Left lung (tissue), 14 donors: ENCODE measurements at places on chromosomes 2 and 18.

GRCh38 chr2:148642891-148643416 lies 1.6 kb upstream of the EPC2 start:
- no peak for DNase-seq

- no peak for DNase-seq
Measured at GRCh38 chr2:215361211-215361875, 49.5 kb downstream of the ATIC start.

DNA sequence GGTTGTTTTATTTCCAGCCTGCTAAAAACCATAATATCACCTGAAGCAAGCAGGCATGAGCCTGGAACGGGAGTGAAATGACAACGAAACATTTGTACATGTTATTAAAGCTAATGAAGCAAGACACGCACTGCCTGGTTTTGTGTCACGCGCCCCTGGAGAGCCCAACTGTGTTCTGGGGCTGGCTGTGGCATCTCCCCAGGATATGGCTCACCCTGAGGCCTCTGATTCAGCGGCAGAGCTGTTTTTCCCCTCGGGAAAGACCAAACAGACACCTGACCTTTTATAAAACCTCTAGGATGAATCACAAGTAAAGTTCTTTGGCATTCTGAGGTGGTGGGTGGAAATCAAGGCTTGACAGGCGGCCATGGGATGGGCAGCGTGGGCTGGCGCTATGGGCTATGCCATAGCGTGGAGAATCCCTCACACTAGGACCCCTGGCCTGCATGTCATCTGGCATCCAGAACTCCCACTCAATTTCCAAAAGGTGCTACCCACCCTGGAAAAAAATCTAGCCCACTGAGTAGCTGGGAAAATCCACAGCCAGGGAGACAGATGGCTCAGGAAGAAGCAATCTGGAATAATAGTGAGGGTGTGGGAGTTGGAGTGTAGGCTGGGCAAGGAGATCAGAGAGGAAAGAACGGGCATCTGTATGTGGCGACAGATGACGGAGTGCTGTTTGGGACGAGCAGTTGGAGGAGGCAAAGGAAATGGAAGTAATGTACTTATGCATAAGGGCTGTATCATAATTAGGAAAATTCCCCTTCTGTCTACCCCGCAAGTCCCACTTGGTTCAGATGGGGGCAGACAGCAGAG lies 262.0 kb downstream of the AFF3 start:
- no peak for DNase-seq

DNA sequence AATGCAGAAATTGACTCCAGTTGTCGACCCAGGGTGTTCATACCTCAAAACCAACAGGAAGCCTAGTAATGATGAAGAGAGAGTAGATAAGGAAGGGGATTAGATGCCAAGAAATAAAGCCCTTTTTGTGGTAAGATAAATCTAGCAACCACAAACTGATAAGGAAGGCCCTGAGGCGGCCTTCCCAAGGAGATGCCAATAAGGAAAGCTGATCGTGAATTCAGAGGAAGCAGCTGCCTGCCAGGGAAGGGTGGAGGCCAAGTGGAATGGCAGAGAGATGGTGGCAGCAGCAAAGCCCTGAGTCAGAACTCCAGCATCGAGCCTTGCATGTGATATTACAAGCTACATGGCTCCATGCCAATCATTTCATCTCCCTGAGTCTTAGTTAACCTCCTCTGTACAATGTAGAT lies 126.3 kb downstream of the IRS1 start:
- peak; percentile 38 for DNase-seq

DNA sequence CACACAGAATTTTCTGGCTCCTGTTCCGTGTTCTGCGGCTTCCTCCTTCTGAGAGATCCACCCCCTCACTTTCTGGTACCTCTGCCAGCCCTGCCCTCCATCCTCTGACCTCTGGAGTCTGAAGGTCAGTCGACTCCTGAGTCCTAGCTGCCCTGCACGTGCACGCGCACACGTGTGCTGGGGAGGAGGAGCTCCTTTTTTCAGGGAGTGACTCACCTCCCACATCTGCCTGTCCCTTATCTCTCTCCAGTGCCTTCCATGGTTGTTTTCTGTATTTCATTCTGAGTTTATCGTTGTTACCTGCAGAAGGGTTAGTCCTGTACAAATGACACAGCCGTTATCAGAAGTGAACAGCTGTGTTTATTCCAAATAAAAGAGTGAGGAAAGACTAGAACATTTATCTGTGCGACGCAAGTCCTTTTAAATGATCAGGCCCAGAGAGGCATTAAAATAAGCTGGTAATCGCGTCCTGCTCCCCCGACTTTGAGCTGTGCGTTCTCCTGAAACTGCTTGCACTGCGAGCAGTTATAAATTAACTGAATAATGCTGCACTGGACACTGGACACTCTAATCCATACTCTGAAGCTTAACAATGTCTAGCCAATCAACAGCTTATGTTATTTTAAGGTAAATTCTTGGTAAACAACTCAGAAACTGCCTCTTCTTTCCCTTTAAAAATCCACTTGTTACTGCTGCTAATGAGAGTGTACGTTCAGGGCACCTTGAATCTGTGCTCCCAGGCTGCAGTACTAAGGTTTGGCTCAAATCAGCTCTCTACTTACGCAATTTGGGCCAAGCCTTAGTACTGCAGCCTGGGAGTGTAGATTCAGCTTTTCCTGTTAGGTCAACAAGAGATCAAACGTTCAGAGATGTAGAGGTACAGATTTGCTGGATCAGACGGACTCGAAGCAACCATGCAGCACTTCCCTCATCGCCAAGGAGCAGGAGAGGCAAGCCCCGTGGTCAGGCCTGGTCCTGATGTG lies 72.5 kb downstream of the GALR1 start:
- no peak for DNase-seq

DNA sequence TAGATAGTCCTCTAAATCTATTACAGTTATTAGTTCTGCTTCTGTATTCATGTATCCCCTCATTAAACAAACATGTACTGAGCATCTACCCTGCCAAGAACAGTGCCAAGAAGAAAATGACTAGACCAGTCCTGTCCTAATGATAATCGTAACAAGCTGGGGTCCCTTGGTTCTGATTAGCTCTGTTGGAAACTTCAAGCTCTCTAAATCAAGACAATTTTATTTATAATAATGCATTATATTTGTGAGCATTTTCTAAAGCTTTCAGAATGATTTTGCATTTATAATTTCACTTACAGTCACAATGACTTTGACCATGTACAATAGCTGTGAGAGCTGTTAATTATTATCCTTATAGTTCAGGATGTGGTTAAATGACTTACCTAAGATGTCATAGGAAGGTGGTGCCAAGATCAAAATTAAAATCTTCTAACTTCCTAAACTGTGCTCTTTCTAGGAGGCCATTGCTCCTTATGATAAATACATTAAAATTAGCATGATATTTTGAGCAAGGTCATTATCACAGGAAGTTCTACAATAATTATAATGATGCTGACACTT lies 336.5 kb upstream of the SLC39A10 start:
- no peak for DNase-seq

- no peak for DNase-seq
Measured at GRCh38 chr2:171553858-171554257, 31.6 kb downstream of the CYBRD1 start.

DNA sequence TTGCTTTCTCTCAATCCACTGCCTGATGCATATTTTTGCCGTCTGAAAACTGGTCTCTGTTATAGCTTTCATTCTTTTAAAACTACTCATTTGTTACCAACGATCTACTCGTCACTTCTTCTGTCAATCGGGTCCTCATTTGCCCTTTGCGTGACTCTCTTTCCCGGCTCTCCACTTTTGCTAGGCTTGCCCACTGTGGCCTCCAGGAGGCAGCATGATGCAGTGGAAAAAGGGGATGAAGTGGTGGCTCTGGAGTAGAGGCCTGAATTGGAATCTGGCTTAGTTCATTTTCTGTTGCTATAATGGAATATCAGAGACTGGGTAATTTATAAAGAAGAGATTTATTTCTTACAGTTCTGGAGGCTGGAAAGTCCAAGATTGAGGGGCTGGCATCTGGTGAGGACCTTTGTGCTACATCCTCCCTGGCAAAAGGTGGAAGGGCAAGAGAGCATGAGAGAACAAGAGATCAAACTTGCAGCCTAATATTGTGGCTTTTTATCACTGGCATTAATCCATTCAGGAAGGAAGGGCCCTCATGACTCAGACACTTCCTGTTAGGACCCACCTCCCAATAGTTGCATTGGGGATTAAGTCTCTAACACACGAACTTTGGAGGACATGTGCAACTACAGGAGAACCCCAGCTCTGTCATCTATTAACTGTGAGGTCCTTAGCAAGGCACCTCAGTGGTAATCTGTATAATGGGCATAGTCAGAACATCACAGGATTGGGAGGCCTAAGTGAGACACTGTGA lies 15.4 kb downstream of the GDF7 start:
- DNase-seq, result no peak

DNA sequence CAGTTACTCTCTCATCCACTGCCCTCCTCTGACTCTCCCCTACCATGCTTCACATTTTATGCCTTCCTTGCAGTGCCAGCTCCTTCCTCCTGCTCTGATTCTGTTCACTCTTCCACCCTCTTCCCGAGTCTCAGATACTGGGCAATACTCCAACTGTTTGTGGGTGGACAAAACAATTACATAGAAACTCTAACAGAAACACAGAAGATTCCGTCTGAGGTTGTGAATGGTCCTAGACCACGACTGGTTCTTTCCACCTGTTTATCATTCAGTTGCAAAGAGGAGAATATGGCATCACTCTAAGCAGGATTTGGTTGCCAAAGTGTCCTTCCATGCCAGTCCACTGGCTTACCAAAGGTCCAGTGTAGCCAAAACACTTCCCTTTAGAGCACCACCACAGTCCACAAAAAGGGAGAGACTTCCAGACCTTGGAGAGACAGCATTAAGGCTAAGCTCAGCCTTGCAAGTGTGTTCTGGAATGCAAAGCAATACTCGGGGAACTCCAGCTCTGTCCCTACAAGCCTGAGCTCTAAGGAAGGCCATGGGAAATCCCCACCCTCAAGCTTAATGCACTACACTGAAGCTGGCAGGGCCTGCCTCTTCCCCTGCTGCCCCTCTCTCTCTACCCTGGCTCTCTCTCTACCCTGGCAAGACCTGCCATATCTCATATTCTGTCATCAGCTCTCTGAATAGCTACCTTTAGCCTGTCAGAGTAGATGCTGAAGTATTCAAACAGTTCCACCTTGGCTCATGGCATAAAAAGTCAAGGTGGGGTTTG lies 33.6 kb upstream of the RND3 start:
- no peak for DNase-seq

DNA sequence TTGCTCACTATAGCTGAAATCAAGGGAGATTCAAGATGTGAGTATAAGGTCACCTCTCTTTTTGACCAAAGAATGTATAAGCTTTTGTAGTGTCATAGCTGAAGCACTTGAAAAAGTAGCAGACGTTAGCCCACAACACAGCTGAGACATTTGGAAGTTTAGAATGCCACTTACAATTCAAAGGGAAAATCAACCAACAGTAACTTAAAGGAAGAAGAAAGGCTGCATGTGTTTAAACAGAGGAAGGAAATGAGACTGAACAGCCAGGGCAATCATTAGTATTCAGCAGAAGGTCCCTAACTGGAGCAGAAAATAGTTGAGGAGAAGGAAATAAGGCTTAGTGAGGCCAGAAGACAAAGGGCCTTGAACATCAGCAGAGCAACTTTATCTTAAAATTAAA lies 23.5 kb upstream of the SCG2 start:
- DNase-seq, result no peak

DNA sequence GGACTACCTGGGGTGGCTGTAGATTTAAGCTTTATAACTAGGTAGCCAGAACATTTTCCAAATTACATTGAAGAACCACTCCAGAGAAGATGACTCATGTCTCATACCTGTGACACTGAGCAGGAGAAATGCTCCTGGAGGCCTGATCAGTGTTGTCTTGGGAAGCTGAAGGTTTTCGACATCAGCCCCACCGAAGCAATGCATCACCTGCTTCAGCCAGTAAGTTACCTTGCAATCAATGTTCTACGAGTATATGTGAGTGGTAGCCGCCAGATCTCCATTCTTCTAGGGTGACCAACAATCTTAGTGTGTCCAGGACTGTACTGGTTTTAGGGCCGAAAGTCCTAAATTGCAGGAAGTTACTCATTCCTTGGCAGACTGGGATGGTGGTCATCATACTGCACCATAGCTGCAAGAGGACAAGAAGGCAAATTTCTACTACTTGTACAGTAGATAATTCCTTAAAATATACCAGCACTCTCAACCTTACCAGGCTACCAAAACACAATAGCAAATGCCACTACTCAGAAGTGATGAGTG lies 109.3 kb upstream of the LINC00305 start:
- no peak for DNase-seq

- DNase-seq, result no peak
Measured at GRCh38 chr18:64436111-64436510, 287.2 kb upstream of the LINC00305 start.

- DNase-seq, result no peak
Measured at GRCh38 chr2:203470371-203470770, 64.7 kb downstream of the RAPH1 start.

DNA sequence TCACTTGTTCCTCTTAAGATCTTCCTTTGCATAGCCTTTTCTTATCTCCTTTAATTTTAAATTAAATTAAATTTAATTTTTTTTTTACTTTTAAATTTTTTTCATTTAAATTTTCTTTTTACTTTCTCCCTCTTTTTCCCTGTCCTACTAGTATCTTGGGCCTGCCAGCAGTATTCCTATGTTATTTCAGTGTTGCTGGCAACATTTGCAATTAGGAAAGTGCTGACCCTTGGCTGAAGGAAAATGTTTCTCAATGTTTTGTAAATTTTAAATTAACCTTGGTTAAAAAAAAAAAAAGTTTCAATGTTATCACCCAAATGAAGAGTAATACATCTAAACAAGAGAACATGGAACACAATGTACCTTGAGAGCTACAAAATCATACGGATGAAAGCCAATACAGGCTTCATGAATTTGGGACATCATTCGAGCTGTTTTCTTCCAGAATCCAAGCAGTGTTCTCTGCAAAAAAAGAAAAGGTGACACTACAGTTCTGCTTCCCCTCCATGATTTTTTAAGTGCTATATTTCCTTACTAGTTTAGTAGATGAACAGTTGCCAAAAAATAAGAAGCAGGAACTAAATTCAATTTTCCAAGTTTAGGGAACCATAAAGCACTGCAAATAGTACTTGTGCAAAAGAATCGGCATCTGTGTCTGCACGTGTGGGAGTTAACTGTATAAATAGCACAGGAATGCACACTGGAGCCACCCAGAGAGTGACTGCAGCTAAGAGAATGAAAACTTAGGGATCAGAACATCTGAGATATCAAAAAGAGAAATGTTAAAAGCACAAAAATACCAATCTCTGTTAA lies 55.8 kb downstream of the ICA1L start:
- no peak for DNase-seq
